Pons (tissue), 1 donor: ENCODE measurements at places on chromosomes 16 and 17.

DNA sequence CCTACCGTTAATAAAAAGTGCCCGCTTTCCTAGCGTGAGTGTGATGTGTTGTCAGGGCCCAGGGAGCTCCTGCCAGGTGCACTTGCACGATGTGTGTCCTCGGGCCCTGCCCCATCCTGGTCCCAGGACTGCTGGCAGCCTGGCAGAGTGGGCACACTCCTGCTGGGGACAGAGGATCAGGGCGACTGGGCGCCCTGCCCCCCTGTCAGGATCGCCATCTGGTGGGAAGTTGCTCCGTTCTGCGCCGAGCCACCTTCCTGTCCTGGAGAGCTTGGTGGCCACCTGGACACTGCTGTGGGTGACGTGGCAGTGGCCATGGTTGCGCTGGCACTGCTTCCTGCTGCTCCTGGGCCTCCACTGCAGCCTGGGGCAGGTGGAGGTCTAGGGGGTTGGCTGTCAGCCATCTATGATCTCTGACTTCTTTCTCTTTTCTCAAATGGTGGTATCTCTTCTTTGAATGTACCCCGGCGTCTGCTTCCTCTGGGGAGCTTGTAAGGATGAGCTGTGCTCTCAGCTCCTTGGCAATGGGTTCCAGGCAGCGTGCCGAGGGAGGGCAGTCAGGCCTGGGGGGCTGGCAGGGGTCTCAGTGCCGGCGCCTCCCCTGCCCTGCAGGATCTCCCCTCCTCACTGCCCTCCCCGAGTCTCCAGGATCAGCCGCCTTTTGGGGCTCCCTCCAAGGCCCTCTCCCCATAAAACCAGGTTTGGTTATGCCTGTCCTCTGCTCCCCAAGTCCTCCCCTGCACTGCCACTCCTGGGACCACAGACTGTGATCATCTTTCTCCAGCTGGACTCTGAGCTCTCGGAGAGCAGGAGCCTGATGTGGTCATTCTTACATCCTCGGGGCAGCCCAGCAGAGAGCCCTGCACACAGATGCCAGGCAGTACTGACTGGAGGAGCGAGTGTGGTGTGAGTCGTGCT is 76.9 kb downstream of the AMFR start:
- no peak for DNase-seq

GRCh38 chr17:82297280-82297713 is 20.1 kb downstream of the CD7 start:
- DNase-seq: peak; percentile 46

DNA sequence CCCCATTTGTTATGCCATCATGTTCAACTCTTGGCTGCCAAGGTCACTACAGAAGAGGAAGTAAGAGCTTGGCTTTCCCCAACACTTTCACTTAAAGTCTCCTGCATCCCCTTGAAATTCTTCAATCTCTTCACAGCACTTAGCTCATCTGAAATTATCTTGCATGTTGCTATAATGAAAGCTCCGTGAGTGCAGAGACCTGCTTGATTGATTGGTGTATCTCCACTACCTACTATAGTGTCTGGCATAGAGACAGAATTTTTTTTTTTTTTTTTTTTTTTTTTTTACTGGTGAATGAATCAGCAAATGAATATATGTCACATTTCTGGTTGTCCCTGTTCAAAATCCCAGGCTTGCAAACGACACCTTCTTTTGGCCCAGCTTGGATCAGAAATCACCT is 1.9 kb upstream of the SDR42E1 start:
- no peak for DNase-seq

DNA sequence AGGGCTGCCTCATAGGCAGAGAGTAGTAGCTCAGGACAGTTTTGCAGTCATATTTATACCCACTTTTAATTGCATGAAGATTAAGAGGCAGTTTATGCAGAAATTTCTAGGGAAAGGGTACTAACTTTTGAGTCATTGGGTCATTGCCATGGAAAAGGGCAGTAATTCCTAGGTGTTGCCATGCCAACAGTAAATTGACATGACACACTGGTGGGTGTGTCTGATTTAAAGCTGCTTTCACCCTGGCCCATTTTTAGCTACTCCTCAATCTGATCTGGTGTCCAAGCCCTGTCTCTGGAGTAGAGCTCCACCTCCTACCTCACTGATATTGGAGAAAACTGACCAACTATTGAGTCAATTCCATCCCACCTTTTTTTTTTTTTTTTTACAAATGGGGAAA is 161.5 kb upstream of the ZKSCAN2 start:
- no peak for DNase-seq

DNA sequence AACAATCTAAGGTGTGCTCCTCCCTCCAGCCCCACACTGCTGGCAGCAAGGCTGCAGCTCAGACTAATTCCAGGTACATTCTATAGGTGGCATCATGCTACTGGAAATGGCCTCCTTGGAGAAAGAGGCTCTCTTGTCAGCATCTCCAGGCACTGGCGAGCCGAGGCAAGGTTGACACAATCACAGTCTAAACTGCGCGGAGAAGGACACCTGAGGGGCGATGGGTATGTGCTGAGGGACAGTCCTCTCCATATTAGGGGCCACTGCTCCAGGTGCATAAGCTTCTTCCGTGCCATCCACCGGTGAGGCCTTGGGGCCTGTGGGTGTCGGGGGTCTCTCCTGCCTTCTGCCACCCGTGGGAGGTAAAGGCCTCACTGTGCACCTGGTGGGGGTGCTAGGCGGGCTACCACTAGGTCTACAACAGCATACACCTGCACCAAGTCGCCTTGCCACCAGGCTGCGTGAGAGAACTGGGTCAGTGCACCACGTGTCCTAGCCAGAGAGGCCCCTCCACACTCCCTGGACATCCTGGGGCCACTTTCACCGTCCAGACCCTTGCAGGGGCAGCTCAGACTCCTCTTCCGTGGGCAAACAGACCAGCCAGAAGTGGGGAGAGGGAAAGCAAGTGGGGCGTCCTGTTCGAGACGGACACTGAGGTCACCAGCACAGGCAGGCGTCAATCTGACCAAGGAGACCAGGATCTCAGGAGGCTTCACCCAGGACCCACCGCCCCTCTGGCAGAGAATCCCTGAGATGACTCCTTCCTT is 12.1 kb upstream of the CBX8 start:
- peak; percentile 34 for DNase-seq

DNA sequence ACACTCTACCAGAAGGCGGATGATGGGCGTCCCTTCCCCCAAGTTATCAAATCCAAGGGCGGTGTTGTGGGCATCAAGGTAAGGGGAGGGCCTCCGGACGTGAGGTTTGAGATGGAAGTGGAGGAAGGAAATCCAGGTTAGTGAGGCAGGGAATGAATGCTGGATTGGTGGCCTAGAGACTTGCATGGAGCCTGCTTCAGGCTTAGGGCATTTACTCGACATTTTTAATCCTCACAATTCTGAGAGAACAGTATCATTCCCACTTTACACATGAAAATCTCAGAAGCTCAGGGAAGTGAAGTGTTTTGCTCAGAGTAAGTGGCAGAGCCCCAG is 2.0 kb downstream of the ALDOA start:
- no peak for DNase-seq

DNA sequence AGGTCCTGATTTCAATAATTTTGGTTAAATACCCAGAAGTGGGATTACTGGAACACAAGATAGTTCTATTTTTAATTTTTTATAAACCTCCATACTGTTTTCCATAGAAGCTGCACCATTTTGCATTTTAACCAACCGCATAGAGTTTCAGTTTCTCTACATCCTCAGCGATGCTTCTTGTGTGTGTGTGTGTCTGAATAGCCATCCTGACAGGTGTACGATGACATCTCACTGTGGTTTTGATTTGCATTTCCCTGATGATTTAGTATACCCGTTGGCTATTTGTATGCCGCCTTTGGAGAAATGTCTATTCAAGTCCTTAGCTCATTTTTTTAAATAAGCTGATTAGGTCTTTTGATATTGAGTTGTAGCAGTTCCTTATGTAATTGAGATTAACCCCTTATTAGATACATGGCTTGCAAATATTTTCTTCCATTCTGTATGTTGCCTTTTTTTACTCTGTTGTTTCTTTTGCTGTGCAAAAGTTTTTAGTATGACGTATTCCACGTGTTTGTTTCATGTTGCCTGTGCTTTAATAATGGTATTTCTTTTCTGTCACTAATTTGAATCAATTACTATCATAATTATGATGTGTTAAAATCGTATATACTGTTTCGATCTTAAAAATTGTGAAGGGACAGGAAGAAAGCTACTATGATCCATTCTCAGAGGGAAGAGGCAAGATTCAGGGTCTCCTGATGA is 227.2 kb upstream of the MON1B start:
- no peak for DNase-seq
